Mesenteric fat pad (tissue), 1 donor: ENCODE measurements at places on chromosomes 5 and 9. TPM values are rescaled to one million over a fixed set of nuclear protein-coding genes. Genes with fewer than 3 reads are reported as not detected.

DNA sequence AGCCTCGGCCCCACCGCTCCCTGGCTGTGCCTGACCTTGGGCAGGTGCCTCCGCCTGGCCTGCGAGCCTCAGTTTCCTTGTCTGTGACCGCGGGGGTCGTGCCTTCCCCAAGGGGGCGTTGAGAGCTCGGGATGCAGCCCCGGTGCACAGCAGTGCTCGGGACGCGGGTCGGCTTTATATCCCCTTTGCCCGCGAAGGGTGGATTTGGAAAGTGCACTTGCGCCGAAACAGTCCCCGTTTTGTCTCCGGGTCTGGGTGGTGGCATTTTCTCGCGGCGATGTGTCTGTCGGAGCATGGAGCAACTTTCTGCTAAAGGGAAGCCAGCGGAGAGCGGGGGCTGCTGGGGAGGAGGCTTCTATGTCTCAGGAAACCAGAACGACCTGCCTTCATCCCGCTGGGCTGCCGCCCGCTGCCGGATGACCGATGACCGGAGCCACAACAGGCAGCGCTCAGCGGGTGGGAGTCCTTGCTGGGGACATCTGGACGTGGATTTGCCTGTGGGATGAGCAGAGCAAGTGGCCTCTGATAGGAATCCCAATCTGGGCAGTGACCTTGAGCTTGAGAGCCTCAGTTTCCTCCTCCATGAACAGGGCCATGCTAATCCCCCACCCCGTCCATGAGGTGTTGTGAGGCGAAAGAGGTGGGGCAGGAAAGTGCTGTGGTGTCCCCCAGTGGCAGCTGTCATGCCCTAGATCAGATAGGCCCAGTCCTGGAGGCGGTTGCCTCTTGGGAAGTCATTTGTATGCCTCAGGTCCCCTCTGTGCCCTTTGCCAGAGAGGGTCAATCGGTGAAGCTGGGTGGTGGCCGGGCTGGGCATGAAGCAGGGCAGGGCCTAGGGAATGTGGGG, 651 bp downstream of the HRH2 start:
- DNase-seq, result peak; percentile 90

DNA sequence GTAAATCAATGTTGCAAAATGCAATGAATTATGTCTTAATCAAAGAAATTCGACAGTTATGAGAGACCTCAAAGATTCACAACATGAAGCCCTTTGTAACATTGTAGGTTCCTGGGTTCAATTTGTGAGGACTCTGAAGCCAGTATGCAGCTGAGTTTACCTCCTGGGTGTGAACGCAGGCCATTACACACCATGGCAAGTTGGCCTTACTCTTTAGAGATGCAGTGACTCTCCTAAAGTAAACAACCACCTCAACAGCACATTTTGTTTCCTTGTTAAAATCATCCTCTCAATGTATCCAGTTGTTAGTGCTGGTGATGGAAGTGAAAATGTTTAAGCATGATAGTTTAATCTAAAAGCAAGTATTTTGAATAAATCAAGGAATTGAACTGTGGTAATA, 73.8 kb downstream of the JAKMIP2 start:
- DNase-seq, result no peak

- DNase-seq, result no peak
Measured at GRCh38 chr5:112641515-112642110, 96.1 kb upstream of the APC start.

GRCh38 chr5:78496373-78496772, 136.0 kb downstream of the SCAMP1 start:
- DNase-seq, result no peak

- DNase-seq, result no peak
Measured at GRCh38 chr5:33738967-33739366, 152.8 kb downstream of the ADAMTS12 start.

GRCh38 chr9:5364294-5365024, 24.8 kb upstream of the RLN1 start:
- no peak for DNase-seq

GRCh38 chr5:78294248-78295034, at the start of gene AP3B1:
Gene AP3B1, minus strand, starts transcription at chr5:78294698. Its CDS starts 119 bp downstream, at chr5:78294579.
- peak; percentile 100 for DNase-seq

- DNase-seq, result no peak
Measured at GRCh38 chr5:137684761-137685160, 51.1 kb downstream of the KLHL3 start.

DNA sequence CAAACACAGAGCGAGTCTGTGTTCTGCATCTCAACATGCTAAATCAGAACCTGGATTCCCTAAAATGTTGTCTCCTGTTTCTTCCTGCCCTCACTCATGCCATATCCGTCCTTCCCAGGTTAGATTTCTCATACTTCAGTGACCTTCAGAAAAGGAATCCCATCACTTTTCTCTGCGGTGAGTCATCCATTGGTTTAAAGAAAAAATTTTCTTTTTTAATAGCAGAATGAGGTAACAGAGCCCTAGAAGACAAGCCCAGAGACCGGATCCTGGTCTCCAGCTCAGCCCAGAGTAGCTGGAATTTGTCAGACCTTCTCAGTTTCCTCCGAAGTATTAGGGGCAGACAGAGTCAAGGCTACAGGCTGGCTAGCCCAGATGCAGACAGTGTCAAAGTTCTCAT, 143.2 kb upstream of the DMRT1 start:
- no peak for DNase-seq

- DNase-seq, result no peak
Measured at GRCh38 chr5:134508521-134509195, 16.8 kb upstream of the JADE2 start.

DNA sequence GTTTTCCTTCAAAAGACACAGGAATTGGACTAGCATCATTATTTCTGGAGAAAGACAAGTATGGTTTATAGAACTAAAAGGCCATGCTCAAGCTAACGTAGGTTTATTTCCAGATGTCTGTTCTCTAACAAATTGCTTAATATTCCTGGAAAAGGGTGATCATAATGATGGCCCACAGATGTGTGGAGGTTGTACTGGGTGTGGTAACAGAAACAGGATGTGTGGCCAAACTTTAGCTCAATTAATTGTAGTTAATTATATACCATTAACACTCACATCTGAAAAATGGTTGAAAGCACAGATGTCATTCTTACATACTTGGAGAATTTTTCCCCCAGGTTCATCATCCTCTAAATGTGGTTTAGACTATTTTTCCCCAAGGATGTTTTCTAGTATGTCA, 292.7 kb upstream of the RASA1 start:
- DNase-seq, result no peak

DNA sequence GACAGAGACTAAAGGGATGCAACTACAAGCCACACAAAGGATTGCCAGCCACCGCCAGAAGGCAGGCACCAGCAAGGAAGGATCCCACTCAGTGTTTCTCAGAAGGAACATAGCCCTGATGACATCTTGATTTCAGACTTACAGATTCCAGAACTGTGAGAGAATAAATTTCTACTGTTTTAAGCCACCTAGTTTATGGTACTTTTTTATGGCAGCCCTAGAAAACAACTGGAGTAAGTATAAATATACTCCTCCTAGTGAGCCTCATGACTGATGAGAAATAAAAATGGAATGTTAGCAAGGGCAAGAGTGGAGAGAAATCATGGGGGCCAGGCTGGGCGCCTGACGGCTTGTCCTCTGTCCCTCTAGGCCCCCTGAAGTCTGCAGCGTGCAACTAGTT, 307.3 kb downstream of the PIK3R1 start:
- no peak for DNase-seq

- DNase-seq, result no peak
Measured at GRCh38 chr9:101635473-101635872, 40.7 kb upstream of the PPP3R2 start.

GRCh38 chr5:142385194-142385593, 60.4 kb upstream of the SPRY4 start:
- no peak for DNase-seq

DNA sequence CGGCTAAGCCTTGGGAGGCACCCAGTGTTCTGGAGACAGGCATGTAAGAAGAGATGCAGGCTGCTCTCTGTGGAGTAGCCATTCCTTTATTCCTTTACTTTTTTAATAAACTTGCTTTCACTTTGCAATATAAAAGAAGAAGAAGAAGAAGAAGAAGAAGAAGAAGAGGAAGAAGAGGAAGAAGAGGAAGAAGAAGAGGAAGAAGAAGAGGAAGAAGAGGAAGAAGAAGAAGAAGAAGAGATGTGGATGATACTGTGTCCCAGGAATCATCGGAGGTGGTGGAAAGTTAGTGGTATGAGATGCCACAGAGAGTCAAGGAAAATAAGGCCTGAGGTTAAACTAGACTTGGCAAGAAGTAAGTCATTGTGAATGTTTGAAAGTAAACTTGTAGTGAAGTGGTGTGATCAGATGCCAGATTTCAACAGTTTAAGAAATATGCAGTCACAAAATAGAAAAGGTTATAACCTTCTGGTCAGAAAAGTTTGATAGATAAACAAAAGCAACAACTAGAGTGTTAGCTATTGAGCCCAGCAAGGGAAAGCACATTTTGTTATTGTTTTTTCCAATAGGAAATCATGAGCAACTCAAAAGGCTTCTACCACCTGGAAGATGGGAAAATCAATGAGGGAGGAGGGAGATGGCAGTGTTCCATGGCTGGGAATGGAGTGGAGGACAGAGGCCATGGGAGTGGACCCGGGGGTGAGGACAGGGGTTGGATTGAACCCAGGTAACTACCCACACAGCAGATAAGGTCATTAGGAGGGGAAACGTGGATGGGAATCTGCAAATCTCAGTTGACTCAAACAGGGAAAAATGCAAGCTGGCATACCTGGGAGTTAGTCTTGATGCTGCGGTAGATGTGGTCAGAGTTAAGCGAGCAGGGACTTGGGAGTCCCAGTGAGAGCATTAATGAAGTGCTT, 16.8 kb downstream of the AOPEP start:
- no peak for DNase-seq

- DNase-seq, result no peak
Measured at GRCh38 chr5:55864606-55865541, 13.7 kb downstream of the IL31RA start.

GRCh38 chr5:31604644-31605043, 34.3 kb upstream of the PDZD2 start:
- DNase-seq, result no peak

- no peak for DNase-seq
Measured at GRCh38 chr5:20604992-20605391, 617.0 kb upstream of the CDH18 start.

ESM1 gene
- total RNA-seq, result not detected

PCDH1 gene
- total RNA-seq, result 43.8 TPM

NOTCH1 gene
- total RNA-seq, result 89.5 TPM
